Stimulated activated CD8-positive, alpha-beta memory T cell treated with anti-CD3 and anti-CD28 coated beads, Interleukin-7, amount 100 ng/mL, for 1 hour (primary cell): ENCODE measurements at places on chromosomes 4 and X.

GRCh38 chr4:165931741-165932140, 58.7 kb downstream of the TLL1 start:
- DNase-seq: no peak

GRCh38 chrX:148371291-148371690, 129.1 kb upstream of the AFF2 start:
- no peak for DNase-seq

DNA sequence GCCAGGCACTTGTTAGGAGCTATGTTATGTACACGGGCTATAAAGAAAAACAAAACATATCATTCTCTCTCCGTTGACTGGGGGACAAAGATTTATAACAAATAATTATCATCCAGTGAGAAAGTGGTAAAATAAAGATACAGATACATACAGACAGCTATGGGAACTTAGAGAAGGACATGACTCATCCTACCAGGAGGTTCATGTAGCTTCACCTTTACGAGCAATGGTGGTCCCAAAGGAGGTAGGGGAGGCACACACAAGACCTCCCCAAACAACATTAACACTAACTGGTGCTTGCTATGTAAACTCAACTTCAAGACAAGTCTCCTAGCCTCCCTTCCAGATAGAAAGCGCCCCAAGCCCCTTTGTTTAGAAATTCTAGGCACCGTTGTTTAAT, 8.9 kb downstream of the AMBN start:
- no peak for DNase-seq

GRCh38 chr4:15131551-15131950, 129.3 kb downstream of the CPEB2 start:
- no peak for DNase-seq

GRCh38 chr4:86685401-86685800, 91.3 kb downstream of the PTPN13 start:
- no peak for DNase-seq

GRCh38 chr4:113212613-113213012, 163.2 kb downstream of the ANK2 start:
- no peak for DNase-seq

DNA sequence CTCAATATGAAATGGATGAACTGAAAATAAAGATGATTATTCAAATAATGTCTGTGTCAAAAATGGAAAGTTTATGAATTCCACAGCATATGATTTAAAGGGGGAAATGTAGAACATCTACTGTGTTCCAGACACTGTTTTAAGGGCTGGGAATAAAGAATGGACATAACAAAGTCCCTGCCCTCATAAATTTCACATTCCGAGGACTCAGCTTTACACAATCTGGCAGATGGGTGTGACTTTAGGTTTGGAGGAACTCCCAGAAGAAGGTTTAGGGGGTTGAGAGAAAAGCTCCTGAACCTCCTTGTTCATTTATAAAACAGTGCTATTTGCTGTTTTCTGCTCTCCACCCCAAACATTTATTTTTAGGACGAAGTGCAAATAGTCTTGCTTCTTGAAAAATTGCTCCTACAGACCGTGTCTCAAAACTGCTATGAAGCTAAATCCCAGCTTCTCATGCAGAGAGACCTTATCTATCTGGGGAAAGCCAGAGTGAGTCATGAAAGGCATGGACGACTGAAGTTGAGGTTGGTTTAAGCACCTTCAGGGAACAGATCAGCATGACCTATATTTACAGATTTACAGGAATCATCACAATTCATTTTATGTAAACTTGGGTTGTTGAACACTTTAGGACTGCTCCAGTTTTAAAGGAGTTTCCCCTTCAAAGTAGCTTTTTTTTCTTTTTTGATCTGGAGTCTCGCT, 184.3 kb downstream of the HS6ST2 start:
- DNase-seq: no peak

GRCh38 chr4:151035911-151036310, 20.8 kb upstream of the LRBA start:
- no peak for DNase-seq

- no peak for DNase-seq
Observed at GRCh38 chr4:169604131-169604900, 8.1 kb downstream of the NEK1 start.

- DNase-seq: no peak
Observed at GRCh38 chrX:153861733-153862310, 24.2 kb downstream of the L1CAM start.

DNA sequence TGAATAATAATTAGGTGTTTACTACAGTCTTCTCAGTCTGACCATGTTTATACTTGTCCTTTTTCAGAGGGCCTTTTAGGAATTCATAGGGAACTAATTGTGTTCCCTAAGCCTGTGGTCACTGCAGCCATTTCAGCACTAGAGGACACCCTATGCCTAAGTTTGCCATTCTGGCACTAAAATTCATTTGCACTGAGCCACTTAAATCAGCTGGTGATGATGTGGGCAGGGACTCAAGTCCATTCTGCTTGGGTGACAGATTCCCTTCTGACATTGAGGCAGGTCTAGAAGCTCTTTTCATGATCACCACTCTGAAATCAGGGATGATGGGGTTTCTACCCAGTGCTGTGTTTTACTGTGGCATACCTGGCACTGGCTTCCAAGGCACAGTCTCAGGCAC, 1178.9 kb upstream of the DIAPH2 start:
- no peak for DNase-seq

- no peak for DNase-seq
Observed at GRCh38 chr4:186946682-186947294, 223.1 kb upstream of the FAT1 start.

GRCh38 chrX:69618803-69619202, 2.9 kb downstream of the EDA start:
- no peak for DNase-seq

DNA sequence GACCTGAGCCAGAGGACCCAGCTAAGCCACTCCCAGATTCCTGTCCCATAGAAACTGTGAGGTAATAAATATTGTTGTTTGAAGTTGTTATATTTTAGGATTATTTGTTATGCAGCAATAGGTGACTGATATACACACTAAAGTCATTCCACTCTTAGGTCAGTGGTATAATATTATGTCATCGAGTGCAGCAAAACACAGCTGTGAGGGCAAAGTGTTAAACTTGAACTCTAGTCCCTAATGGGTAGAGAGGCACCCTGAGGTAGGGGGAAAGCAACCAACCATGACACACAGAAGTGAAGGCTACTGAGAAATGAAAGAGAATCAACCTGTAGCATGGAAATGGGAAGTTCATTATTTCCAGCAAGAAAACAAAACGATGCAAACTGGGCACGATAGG, 66.6 kb downstream of the ATXN3L start:
- DNase-seq: no peak

DNA sequence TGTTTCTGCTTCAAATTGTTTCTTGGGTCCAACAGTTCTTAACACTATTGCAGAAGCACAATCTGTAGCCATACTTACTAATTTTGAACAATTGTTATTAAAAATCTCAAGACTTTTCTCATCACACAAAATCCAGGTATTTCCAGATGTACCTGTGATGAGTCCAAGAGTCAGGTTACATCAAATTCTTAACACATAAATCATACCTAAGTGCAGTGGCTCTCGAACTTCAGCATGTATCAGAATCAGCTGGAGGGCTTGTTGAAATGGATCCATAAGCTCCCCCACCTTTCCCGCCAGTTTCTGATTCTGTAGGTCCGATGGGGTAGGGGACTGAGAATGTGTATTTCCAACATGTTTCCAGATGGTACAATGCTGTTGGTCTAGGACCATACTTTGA, 10.6 kb downstream of the FAM120C start:
- no peak for DNase-seq

DNA sequence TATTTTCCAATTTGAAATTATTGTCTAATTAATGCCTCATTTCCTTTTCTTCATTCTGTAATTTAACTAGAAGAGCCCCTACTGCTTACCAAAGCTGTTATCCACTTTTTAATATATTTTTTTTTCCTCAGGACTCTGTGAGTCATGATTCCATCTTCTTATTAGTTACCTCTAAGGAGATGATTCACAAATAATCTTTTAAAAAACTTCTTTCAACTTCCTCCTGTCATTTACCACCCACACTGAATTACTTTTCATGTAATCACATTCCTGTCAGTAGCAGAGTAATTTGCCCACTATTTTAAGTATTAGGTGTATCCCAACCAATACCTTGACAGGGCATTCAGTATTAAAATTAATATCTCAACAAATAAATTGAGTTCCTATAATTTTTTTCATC, 470.9 kb upstream of the ADGRL3 start:
- no peak for DNase-seq

DNA sequence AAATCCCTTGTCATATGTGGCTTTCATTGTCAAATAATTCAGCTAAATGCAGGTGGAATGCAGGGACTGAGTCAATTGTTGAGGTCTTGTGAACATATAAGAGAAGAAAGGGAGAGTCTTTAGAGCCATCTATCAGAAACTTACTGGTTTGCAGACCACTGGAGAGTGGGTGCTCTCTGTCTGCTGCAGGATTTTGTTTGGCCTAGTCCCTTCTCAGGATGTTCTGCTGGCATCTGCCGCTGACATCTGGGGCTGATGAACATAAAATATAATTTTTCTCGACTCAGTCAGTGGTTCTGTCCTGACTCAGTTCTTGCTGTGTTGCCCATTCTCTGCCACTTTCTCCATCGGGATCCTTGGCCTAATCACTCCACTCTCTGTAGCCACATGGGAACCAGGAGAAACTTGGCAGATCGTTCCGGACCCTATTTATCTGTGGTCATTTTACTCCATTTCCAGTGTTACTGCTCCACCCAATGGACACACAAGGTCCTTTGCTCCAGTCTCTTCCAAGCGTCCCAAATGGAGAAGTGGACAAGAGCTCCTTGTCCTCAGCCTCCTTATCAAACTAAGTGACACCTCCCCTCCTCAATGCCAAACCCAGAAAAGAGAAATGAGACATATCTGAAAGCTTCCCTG, 436.2 kb downstream of the FAT4 start:
- DNase-seq: no peak

DNA sequence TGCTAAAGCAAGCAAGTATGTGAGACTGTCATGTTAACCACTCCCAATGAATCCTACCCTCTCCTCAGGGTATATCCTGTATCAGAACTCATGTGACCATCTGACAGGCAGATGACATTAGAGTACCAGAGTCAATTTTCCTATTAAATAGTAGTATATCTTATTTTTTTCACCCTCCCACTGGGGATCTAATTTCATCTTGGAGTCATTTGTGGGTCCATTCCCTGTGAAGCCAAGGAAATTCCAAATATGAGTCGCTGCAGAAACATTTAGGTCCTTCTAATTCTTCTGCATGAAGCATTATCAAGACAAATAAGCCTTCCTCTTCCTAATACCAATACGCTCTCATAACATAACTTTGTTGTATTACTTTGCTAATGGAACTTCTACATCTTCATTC, 52.2 kb upstream of the BLTP1 start:
- DNase-seq: no peak

GRCh38 chr4:113288696-113289095, 239.2 kb downstream of the ANK2 start:
- no peak for DNase-seq

- DNase-seq: no peak
Observed at GRCh38 chrX:80578517-80579105, 158.4 kb downstream of the TENT5D start.

- no peak for DNase-seq
Observed at GRCh38 chrX:123330229-123330942, 146.3 kb downstream of the GRIA3 start.

DNA sequence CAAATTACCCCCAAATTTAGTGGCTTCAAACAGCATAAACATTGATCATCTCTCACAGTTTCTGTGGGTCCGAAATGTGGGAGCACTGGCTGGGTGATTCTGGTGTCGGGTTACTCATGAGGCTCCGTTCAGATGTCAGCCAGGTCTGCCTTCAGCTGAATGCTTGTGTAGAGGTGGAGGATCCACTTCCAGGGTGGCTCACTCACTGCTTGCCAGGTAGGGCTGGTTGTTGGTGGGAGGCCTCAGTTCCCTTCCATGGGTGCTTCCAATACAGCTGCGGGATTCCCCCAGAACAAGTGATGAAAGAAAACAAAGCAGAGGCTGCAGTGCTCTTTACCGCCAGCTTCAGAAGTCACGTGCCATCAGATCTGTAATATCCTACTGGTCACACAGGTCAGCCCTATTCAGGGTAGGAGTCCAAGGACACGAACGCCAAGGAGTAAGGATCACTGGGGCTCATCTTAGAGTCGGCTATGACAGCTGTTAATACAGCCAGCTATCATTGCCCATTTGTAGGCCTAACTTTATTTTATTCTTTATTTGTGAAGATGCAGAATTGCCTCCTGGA, 1.1 kb upstream of the SMIM43 start:
- no peak for DNase-seq

- DNase-seq: no peak
Observed at GRCh38 chr4:139866276-139866962, 200.8 kb downstream of the MGST2 start.

DNA sequence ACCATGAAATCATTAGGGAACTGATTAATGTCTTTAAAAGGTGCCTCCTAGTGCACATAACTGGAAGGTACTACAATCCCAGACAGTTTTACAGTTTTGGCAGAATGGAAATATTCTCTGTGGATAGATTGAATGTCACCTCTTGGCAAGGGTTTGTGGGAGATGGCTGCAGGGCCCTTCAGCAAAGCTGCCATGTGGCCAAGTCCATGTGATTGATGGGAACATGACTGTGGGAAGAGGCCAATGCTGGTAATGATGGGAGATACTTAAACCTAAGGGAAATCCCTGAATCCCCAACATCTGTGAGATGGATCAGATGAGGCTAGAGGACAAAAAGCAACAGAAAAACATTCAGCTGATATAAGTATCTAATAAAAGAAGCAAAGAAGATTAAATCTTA, 493.7 kb downstream of the MAGEE1 start:
- no peak for DNase-seq

DNA sequence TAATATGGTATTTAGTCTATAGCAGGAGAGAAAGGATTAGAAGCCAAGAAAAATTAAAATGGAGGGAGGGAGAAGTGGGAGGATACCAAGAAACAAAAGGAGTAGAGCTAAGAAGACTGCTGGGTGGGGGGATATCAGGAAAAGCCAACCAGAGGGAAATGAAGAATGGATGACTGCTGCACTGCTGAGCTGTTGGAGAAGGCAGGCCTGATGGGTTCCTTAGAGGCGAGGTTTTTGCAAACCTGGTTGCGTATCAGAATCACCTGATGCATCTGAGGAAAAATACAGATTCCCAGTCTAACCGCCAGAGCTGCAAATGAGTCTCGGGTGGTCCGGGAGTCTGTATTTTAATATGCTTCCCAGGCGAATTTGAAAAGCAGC, 1.5 kb downstream of the PGRMC1 start:
- DNase-seq: no peak

DNA sequence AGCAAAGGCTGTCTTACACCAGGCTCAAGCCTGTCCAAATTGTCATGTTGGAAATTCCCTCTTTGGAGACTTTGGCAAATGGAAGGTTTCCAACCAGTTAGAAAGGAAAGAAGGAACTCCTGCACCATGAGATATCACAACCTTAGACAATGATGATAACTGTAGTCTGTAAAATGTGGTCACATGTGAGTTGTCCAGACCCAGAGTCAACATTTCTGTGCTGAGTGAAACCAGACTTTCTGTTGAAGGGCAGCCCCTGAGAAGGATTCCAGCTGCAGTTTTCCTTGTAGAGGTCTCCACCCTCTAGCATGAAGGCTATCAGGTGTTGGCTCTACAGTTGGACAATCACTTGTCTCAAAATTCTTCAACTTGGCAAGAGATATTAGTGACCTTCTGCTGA, 82.4 kb downstream of the SOX3 start:
- no peak for DNase-seq
